ENCODE measurements at places on chromosomes 5 and 9.

DNA sequence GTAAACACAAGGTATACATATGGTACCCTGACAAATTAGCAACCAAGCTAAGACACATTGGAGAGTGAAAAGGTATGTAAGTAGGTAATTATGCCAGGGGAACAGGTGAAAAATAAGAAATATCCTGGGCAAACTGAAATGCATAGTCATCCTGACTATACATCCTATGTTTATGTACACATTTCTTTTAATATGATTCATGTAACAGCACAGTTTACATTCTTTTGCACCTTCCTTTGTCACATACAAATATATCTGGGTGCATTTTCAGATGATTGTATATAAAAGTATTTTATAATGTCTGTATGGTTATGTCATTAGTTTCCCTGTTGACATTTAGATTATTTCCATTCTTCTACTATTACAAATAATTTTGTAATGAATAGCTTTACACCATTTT, 1146.9 kb downstream of the EFNA5 start:
- no peak for DNase-seq

DNA sequence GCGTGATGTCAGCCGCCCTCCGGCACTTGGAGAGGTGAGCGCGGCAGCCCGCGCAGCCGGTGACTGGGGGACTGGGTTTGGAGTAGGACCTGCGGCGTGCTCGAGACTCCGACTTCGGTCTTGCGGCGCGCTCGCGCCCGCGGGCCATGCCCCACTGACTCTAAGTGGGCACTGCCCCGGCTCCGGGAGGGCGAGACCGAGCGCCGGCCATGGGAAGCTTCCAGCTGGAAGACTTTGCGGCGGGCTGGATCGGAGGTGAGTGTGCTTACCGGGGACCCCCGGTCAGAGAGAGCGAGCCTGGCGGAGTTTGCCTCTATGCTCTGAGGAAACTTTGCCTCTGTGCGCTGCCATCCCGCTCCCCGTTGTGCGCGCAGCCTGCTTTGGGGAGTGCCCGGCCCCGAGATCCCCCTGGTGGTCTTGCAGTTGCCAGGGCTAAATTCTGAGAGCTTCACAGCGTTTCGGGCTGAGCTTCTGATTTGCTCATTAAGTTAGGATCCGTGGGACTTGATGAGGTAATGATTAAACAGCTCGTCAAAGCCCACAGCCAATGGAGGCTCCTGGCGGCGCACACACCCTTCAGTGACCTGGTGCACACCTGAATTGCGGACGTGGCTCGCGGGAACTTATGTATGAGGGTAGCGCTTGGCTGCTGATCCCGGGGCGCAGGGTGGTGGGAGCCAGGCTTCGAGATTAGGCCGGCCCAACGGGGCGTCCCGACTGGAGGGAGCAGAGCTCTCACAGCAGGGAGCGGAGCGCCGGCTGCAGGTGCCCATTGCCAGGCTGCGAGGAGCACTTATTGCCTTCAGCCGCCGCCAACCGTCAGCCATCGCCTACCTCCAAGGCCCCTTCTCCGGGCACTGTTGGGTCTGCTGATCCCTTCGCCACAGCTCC, at the start of gene SLC25A48:
Gene SLC25A48, plus strand, starts transcription at position 25 of the 891 bp plus-strand sequence. Its CDS starts 185 bp downstream, at position 210.
- peak; percentile 61 for DNase-seq

GRCh38 chr5:61450493-61451279, 118.6 kb downstream of the ZSWIM6 start:
- DNase-seq: no peak

DNA sequence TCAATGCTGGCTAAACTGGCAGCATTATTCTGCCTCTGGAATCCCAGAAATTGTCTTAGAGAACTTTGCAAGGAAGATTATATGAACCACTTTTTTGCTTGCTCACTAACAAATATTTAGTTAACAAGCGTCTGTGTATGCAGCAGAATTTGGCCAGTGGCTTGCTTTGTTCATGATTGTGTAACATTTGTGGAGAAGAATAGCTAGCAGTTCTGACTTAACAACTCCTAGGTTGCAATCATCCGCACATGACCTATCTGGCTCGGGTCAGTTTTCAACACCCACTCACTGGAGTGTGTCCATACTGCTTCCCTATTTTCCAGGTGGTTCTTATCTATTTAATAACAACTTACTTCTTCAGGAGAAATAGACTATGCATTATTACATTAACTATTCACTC, 98.5 kb downstream of the SNX18 start:
- no peak for DNase-seq

DNA sequence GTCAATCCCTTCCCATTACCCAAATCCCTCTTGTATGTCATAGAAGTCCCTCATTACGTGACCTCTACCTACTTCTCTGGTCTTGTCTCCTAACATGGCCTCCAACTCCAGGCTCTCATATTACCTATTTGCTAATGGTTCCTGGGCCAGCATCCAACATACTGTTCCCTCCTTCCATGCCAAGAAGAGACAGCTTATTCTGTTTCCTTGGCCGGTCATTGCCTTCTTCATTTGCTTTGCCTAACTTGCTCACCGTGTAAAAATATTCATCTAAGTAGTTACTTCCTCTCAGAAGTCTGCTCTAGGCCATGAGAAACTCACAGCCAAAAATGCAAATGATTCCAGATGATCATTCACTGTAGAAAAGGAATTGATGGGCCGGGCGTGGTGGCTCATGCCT, 8.9 kb upstream of the IL6ST start:
- no peak for DNase-seq

- peak; percentile 72 for DNase-seq
Observed at GRCh38 chr5:53481887-53482716, 1.7 kb downstream of the FST start.

DNA sequence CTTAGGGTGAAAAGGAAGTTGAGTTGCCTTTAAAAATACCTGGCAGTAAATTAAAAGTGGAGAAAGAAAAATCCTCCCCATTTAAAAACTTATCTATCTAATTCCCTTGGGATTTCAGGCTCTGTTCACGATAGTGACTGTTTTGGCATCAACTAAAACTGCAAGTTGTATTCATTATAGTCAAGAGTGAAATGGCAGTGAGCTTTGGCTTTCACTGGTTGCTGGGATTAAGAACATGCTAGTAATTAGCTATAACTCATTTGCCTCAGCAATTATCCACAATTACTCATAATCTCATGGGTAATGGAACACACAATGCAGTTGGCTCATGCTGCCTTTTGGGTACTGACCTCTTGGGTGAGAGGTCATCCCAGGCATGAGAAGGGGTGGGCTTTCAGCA, 250.1 kb downstream of the GAS1 start:
- DNase-seq: no peak

DNA sequence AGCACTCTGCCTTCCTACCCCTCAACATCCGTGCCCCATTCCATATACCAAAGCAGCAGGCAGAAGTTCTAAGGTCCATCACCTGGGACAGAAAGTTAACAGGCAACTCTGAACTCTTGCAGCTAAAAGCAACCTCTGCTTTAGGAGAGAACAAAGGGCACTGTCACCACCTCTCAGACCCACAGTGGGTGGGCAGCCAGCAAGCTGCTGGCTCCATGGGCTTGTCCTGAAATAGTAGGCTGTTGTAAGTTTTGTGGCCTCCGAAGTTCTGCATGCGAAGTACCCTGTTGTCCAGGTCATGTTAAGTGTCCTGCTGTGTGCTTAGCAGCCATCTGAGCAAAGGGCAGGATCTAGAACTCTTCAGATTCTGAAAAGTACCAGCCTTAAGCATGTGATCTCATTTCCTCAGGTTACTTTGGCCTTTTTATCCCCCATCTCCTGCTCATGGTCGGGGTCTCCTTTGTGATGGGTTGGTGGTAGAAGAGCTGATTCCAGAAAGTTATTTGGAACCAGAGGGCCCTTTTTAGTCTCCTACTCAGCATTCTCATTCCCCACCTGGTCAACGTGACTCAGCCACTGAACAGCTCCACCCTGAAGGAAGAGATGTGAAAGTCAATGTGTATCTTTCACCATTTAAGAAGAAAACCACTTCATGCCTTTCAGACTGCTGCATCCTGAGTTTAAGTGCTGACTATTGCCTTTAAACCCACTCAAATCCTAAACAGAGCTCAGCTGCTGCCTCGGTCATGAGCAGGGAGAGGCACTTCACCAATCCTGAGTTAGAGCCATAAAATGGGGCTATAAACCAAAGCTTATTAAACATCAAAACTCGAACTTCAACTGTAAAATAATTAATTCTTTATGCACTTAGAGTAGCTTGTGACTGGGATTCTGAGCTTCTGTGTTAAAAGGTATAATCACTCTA, 121.4 kb downstream of the DPYSL3 start:
- no peak for DNase-seq

DNA sequence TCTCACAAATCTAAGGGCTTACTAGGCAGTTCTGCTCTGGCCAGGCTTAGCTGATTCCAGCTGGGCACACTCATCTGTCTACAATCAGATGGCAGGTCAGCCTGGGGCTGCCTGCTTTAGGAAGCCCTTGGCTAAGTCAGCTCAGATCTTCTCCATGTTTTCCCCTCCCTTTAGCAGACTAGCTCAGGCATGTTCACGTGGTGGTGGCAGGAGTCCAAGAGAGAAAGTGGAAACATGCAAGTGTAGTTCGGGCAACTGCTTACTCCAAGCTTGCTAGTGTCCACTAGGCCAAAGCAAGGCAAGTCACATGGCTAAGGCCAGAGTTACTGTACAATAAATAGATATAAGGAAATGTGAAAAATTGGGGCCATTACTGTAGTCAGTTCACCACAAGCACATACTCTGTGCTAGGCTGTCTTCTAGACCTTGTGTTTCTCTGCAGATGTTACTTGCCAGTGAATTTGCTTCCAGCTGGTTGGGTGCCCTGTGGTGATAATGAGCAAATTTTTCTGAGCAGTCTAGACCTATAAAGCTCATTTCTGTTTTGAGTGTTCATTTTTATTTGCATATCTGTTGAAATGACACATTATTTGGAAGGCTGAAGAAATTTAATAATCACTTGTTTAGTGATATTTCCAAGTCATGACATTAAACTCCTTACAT, 38.3 kb downstream of the RECK start:
- DNase-seq: no peak

- no peak for DNase-seq
Observed at GRCh38 chr5:78429332-78429980, 69.0 kb downstream of the SCAMP1 start.

DNA sequence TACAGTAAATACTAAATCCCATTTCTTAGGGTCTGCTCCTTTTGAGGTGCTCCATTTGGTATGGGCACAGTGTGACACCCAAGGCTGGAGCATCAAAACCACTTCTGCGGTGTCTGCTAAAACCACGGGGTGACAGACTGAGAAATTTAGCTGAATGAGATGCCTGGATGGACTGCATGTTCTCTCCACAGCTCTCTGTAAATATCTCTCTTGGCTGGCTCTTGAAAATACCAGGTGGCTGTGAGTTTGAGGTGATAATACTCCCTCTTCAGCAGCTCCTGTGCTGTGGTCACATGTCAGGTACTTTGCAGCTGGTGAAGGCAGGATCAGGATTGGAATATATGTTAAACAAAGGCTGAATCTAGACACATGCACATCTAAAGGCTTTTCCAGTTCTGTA, 93.7 kb upstream of the SIMC1 start:
- no peak for DNase-seq

GRCh38 chr5:106966686-106967315, 703.9 kb downstream of the EFNA5 start:
- no peak for DNase-seq

GRCh38 chr5:21834863-21835262, 1018.3 kb downstream of the CDH12 start:
- no peak for DNase-seq

- no peak for DNase-seq
Observed at GRCh38 chr5:179397516-179397915, 52.3 kb upstream of the ADAMTS2 start.

DNA sequence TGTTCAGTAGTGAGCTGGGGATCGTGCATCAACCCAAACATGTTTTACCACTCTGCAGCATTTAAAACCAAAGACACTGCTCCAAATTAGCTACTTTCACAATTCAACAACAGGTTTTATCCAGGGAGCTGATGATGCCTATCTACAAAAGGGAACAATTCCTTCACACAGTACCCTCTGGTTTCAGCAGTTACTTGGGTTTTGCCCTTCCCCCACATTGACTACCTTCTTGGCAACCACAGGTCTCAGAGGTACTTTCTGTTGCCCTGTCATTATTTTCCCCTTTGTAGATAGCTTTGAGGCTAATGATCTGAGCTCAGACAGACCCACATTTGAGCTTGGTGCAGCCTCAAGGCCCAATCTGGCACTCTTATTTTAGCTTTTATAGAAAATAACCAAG, 96.1 kb downstream of the WDR41 start:
- DNase-seq: no peak

DNA sequence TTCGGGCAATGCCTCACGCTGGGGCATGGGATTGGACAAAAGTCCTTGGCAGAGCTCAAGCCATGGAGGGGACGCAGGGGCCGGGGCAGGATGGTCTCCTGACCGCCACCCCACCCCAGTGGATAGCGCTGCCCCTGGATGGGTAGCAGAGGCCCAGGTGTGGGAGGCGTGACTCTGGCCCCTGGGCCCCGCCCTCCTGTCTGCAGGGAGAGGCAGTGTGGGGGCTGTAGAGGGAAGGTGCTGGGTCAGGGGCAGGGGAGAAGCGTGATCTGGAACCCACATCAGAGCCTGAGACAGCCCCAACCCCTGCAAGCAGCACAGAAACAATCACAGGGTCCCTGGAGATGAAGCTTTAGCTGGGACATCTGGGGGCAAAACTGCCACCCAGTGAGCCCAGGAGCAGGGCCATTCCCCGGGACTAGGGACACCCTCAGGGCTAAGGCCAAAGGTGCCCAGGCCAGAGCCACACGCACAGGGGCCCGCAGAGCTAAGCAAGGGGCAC, 36.2 kb downstream of the NACC2 start:
- no peak for DNase-seq

- no peak for DNase-seq
Observed at GRCh38 chr5:166341740-166342337, 1949.6 kb upstream of the WWC1 start.

GRCh38 chr5:128927644-128928043, 37.6 kb upstream of the SLC27A6 start:
- no peak for DNase-seq

- DNase-seq: no peak
Observed at GRCh38 chr9:24986331-24986730, 440.6 kb upstream of the IZUMO3 start.

- peak; percentile 68 for DNase-seq
Observed at GRCh38 chr9:93302586-93303257, 118.8 kb downstream of the WNK2 start.

DNA sequence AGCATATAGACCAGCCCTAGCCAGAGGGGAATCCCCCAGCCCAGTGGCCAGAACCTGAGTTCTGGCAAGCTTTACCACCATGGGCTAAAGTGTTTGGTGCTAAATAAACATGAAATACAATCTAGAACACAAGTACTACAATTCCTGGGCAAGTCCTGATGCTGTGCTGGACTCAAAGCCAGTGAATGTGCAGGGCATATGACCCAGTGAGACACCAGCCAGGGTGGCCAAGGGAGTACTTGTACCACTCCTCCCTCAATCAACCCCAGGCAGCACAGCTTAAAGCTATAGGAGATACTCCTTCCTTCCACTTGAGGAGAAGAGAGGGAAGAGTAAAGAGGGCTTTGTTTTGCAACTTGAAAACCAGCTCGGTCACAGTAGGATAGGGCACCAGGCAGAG, 63.6 kb downstream of the SSBP2 start:
- no peak for DNase-seq

- DNase-seq: no peak
Observed at GRCh38 chr5:137370096-137371071, 128.7 kb downstream of the SPOCK1 start.
